ENCODE measurements at places on chromosomes 7 and 10.

DNA sequence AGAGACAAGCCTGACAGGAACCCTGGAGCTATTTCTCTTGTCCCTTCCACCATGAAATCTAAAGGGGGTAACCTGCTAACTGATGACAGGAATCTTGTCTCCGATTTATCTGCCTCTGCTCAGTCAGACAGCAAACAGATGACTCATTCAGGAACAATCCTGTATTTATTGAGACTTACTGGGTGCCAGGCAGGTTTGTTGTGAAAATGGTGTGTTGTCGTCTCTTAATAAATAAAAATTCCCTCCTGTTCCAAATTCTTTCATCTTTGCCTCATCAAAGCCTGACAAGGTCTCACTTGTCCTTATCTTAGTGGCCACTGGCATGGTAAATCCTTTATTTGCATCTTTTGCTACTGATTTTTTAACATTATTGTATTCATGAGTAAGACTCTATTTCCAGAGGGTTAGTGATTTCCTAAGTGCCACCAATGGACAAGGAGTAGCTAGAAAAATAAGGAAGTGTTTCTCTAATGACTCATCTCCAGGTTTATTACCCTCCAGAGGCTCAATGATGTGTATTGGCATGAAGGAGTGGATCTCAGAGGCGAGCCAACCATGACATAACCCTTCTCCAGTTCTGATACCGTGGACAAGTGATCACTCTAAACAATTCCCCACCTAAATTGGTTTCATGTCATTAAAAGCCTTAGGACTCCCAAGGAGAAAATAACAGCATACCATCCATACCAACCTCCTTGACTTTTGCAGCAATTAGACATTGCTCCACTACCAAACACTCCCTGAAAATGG is 724.0 kb downstream of the GRID1 start:
- DNase-seq = no peak

GRCh38 chr10:117441812-117442443 is 66.7 kb upstream of the PDZD8 start:
- DNase-seq = no peak

GRCh38 chr7:121410829-121411596 is 14.9 kb upstream of the FAM3C start:
- DNase-seq = no peak

DNA sequence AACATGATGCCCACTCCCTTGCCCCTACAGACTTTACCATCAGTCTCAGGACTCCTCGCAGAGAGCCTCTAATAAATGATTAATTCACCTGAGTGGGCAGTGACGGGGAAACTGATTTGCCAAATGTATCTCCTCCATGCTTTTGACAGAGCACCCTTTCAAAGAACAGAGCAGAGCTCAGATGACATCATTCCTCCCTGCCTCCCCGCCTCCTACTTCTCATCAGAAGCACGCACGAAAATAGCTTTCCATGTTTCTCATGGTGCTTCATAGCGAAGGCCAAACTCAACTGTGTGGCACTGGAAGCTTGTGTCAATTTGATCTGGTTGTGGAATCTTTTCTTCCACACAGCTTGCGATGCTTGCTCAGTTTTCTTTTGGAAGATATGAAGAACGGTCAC is 442.5 kb downstream of the RPS24 start:
- DNase-seq = no peak

DNA sequence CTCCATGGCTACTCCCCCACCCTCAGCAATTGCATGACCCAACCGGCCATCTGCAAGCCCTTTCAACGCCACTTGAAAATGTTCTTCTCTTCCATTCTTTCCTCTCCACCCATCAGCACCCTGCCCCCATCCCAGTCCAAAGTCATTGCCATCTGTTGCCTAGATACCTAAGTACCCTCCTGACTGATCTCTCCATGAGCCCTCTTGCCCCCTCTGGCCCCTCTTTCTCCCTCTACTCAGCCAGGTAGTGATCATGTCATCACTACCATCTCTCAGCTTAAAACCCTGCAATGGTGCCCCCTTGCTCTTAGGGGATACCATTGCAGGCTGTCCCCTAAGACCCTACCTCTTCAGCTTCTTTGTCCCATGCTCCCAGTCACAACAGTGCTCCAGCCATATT is 30.5 kb upstream of the BTRC start:
- DNase-seq = no peak

DNA sequence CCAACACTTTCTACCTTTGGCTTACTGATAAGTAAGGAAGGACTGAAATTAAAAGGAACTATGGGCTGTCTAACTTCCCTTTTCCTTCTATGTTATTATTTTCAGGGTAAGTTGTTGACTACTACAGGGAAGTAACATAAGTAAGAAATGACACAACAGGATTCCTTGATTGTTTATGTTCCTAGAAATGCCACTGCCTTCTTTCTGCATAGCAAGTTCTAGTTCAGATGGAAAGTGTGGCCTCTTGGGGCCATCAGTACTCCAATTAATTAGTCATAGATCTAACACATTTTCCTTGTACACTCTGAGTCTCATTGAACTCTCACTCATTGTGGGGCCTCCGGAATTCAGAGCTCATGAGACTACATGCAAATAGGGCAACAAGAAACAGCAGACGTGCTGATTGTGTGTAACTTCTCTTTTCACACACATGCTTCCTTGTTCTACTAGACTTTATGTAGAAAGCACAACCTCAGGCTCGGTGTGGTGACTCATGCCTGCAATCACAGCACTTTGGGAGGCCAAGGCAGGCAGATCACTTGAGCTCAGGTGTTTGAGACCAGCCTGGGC is 35.3 kb upstream of the HIBADH start:
- no peak for DNase-seq
